ENCODE measurements at places on chromosomes 7 and 10. TPM values are rescaled to one million over a fixed set of nuclear protein-coding genes. Genes with fewer than 3 reads are reported as not detected.

The TYW1B gene
- 1.4 TPM for total RNA-seq

The C10orf53 gene
- not detected for total RNA-seq

The PCLO gene
- 0.96 TPM for total RNA-seq

The AGAP9 gene
- 1.3 TPM for total RNA-seq

The DPY19L1 gene
- 25.3 TPM for total RNA-seq
